ENCODE measurements at places on chromosomes 1 and 21.

DNA sequence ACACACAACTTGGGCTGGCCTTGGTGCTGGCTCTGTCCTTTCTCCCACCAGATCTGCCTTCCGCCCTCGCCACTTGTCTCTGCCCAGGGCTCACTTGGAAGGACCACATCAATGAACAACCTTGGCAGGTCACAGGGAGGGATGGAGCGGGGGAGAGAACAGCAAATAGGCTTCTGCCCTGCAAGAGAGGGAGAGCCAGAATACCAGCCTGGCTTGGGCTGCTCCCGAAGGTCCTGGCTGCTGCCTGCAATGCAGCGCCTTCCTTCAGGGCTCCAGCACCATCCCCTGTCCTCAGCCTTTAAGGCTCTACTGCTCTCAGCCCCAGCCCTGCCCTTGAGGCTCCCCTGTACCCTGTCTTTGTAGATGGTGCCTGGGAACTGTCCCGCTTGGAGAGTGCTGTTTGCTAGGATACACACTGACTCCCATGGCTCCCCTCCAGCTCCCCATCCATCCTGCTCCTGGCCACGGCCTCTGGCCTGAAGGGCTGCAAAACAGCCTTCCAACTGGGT is 43.8 kb downstream of the HIVEP3 start:
- H3K36me3 ChIP-seq, result no peaks in the 10 kb centered on the region
- peaks cover 38% of the 10 kb centered on the region for H3K4me1 ChIP-seq
- DNase-seq, result no peak
- no peak overlapping the region for H3K4me3 ChIP-seq
- H3K27ac ChIP-seq, result peak overlapping the region; percentile 79

GRCh38 chr1:26744075-26744959 is 43.4 kb upstream of the PIGV start:
- peak; percentile 81 for DNase-seq
- H3K4me3 ChIP-seq, result no peak overlapping the region
- peak overlapping the region; percentile 49 for H3K27ac ChIP-seq
- peaks cover 35% of the 10 kb centered on the region for H3K36me3 ChIP-seq
- H3K27me3 ChIP-seq, result no peaks in the 10 kb centered on the region
- peaks cover 9% of the 10 kb centered on the region for H3K4me1 ChIP-seq

DNA sequence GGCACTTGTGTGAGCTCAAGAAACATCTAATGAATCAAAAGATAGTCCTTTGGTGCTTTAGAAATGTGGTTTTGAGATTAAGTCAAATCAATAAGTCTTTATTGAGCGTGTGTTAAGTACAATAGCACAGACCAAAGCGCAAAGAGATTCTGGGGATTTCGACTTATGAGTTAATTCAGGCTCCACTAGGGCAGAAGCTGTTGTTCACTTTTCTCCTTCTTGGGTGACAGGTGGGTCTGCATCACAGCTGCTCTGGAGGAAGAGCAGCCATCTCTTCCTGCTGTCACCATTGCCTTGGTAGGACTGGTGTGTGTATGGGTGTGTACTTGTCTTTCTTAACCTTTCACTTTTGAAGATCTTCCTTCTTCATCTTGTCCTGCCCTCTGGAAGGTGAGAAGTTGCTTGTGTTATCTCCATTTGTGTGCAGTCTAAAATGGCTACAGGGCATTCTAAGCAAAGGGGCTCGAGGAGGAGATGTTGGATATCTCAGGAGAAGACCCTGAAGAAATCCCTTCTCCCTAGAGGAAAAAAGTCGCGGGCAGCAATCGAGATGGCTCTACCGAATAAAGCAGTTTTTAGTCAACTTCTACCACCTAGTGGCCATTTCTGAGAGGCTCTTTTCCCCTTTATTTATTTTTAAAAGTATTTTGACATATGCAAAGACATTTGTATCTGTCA is 22.9 kb upstream of the DISC1 start:
- H3K27ac ChIP-seq, result peak overlapping the region; percentile 41
- peak overlapping the region; percentile 94 for H3K4me3 ChIP-seq
- DNase-seq, result peak; percentile 54
- no peaks in the 10 kb centered on the region for H3K4me1 ChIP-seq
- H3K27me3 ChIP-seq, result no peaks in the 10 kb centered on the region

DNA sequence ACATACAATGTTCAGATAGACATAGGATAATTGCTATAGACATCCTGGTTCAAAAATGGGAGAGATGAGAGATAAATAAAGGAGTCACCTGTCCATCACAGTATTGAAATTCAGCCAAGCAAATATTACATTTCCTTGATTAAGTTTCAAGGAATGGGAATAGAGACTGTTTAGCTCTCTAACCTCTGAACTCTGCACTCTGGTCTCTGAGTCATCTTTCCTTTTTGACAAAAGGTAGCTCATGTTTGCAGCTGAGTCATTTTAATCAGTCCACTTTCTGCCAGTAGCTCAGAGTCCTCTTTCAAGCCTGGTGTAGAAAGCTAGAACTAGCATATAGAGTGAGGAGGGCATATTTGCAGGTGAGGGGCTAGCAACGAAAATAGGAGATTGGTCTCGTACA is 51.4 kb upstream of the GJA8 start:
- no peak overlapping the region for H3K27ac ChIP-seq
- H3K4me3 ChIP-seq, result no peak overlapping the region
- H3K4me1 ChIP-seq, result no peaks in the 10 kb centered on the region
- no peaks in the 10 kb centered on the region for H3K36me3 ChIP-seq

DNA sequence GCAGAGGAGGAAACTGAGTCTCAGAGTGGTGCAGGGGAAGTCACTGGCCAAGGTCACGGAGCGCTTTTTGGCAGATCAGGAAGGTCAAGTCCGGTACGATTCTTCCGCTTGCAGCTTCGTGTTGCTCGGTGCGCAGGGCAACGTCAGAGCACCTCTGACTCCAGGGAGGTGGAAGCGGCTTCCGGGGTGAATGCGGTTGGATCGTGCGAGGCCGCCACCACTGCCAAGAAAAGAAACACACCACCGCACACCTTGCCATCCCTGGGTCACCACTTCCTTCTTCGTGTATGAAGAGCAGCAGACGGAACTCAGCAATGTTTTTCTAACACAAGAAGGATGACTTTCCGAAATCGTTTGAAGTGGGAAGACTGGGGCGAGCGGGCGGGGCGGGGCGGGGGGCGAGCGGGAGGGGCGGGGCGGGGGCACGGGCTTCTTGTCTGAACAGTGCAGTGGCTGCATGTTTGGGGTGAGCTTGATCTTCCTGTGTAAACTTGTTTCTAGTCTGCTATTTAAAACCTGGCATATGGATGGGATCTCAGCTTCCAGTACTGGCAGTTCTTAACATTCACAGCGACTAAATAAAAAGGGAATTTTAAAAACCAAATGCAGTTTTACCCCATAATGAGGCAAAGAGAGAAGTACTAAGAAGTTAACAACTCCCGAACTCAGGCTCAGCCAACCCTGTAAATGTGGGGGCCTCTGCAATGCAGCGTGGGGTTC is 300.0 kb downstream of the RRAGC start:
- no peak for DNase-seq
- H3K27ac ChIP-seq, result no peak overlapping the region
- no peaks in the 10 kb centered on the region for H3K27me3 ChIP-seq
- H3K4me1 ChIP-seq, result no peaks in the 10 kb centered on the region
- no peak overlapping the region for H3K4me3 ChIP-seq

- no peaks in the 10 kb centered on the region for H3K27me3 ChIP-seq
- no peak for DNase-seq
- H3K27ac ChIP-seq, result no peak overlapping the region
- H3K4me3 ChIP-seq, result no peak overlapping the region
- no peaks in the 10 kb centered on the region for H3K36me3 ChIP-seq
- no peaks in the 10 kb centered on the region for H3K4me1 ChIP-seq
These were observed 11.4 kb upstream of the DNASE2B start for GRCh38 chr1:84386716-84387479.

- H3K27ac ChIP-seq, result no peak overlapping the region
- no peak overlapping the region for H3K4me3 ChIP-seq
These were observed 521.1 kb downstream of the ADGRL2 start for GRCh38 chr1:82321794-82322193.

DNA sequence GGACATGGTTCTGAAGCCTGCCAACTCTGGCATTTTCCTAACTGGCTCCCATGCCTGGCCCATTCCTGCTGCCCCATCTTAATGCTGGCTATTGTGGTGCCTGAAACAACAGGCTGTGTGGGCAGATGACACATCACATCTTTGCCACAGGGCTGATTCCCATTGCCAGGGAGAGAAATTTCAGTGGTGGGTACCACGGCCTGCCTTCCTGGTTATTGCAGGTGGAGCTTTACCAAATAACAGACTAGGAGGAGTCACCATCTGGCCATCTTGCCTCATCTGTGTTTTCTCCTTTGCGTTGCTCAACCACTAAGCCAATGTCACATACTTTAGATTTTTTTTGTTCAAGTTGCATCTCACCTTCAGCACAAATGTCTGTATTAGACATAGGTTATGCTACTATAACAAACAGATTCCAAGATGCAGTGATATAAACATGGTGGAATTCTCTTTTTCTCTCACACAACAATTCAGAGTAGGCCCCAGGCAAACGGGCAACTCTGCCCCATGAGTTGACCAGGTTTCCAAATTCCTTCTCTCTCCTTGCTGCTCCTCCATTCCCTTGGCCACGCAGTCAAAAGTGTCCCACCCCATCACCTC is 14.1 kb downstream of the CDA start:
- no peaks in the 10 kb centered on the region for H3K4me1 ChIP-seq
- DNase-seq, result no peak
- H3K27ac ChIP-seq, result no peak overlapping the region
- H3K27me3 ChIP-seq, result no peaks in the 10 kb centered on the region
- no peaks in the 10 kb centered on the region for H3K36me3 ChIP-seq

GRCh38 chr1:109361649-109362048 is 36.1 kb downstream of the SORT1 start:
- no peaks in the 10 kb centered on the region for H3K27me3 ChIP-seq
- H3K36me3 ChIP-seq, result no peaks in the 10 kb centered on the region
- DNase-seq, result no peak
- H3K27ac ChIP-seq, result no peak overlapping the region

DNA sequence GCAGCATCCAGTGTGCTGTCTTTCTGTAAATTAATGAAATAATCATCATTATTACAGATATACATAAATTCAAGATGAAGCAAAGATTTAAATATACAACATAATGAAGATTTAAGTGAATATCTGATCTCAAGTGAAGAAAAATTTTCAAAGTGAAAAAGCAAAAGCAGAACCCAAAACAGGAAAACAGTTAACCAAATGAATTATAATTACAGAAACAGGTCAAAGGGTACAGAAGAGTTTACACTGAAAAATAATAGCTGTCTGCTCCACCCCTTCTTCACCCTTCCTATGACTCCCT is 44.8 kb upstream of the GTF2B start:
- H3K4me1 ChIP-seq, result no peaks in the 10 kb centered on the region
- H3K27me3 ChIP-seq, result no peaks in the 10 kb centered on the region
- no peak overlapping the region for H3K27ac ChIP-seq
- H3K36me3 ChIP-seq, result no peaks in the 10 kb centered on the region

DNA sequence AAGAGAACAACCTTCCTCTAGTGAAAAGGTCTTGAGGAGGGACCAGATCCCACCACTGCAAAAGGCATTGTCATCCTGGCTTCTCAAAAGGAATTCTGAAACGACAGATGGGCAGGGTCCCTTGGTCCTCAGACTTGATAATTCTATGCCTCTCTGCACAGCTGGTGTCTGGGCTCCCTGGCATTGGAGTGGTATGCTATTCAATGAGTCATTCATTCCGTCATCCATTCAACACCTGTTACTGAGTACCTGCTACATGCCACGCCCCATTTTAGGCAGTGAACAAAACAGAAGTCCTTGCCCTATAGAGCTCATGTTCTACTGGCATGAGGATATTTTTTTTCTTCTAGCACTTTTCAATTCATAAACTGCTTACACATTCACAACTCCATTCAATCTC is 45.8 kb upstream of the HMGB4 start:
- H3K36me3 ChIP-seq, result no peaks in the 10 kb centered on the region
- no peak overlapping the region for H3K27ac ChIP-seq
- no peaks in the 10 kb centered on the region for H3K4me1 ChIP-seq
- no peak for DNase-seq
- H3K27me3 ChIP-seq, result peaks cover 5% of the 10 kb centered on the region
- H3K4me3 ChIP-seq, result no peak overlapping the region

- no peak overlapping the region for H3K4me3 ChIP-seq
- no peaks in the 10 kb centered on the region for H3K27me3 ChIP-seq
- DNase-seq, result peak; percentile 82
- H3K4me1 ChIP-seq, result peaks cover 47% of the 10 kb centered on the region
- H3K36me3 ChIP-seq, result no peaks in the 10 kb centered on the region
These were observed 37.5 kb downstream of the ZNF281 start for GRCh38 chr1:200372095-200372884.

DNA sequence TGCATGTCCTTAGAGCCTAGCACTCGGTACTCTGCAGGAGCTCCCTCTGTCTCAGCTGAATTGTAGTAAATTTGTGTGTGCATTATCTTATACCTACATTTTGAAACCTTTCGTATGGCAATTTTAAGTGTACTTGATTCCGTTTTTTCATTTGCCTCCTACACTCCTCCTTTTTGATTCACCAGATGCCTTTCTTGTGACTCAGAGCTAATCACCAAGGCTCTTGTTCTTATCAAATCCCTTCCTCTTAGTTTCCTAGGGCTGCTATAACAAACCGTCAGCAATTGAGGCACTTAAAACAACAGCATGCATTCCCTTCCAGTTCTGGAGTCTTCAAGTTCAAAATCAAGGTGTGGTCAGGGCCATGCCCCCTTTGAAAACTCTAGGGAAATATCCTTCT is 261.0 kb downstream of the ASTN1 start:
- H3K4me3 ChIP-seq, result no peak overlapping the region
- peaks cover 25% of the 10 kb centered on the region for H3K27me3 ChIP-seq
- no peak overlapping the region for H3K27ac ChIP-seq
- H3K36me3 ChIP-seq, result no peaks in the 10 kb centered on the region
- no peaks in the 10 kb centered on the region for H3K4me1 ChIP-seq
- no peak for DNase-seq

DNA sequence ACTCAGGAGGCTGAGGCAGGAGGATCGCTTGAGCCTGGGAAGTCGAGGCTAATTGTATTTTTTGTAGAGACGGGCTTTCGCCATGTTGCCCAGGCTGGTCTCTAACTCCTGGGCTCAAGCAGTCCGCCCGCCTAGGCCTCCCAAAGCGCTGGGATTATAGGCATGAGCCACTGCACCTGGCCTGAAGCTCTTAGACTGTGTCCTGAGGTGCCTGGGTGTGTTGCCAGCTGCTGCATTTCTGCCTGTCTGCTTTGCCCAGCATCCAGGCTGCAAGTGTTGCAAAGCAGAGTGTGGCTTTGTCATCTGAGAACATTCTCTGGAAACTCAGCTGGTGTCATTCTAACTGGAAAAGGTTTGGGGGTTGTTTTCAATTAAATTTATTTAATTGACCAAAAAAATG is 105.0 kb downstream of the HUNK start:
- no peaks in the 10 kb centered on the region for H3K36me3 ChIP-seq
- no peak for DNase-seq
- no peak overlapping the region for H3K4me3 ChIP-seq
- no peaks in the 10 kb centered on the region for H3K4me1 ChIP-seq
